Left renal cortex interstitium (tissue), 4 donors: ENCODE measurements at places on chromosomes 4 and X. TPM values are rescaled to one million over a fixed set of nuclear protein-coding genes. Genes with fewer than 3 reads are reported as not detected.

GRCh38 chr4:186719925-186720694, 3.5 kb downstream of the FAT1 start:
- no peak for DNase-seq

DNA sequence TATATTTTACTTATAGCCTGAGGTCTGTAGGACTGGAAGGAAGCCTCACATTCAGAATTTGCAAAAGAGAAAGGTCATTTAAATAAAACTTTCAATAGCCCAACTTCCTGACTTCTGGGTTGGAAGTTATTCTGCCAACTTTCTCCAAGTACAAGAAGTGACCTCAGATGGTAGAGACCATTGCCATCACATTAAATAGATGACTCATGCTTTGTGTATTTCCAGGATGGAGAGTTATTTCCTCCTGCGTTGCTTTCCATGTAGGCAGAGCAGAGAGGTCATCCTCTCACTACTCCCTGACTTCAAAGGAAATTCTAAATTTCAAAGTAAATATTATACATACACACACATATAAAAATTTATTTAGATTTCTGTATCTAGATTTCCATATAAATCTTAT, 73.0 kb upstream of the NR3C2 start:
- no peak for DNase-seq

- no peak for DNase-seq
These were observed 62.3 kb downstream of the IL1RAPL1 start for GRCh38 chrX:28649541-28649940.

The HOPX gene
- polyA plus RNA-seq = 16.5 TPM

The NUDT6 gene
- 23.5 TPM for polyA plus RNA-seq

The INPP4B gene
- 9.6 TPM for polyA plus RNA-seq

The BST1 gene
- polyA plus RNA-seq = 16.1 TPM
